SIG-M5 (cell line): ENCODE measurements at places on chromosomes 5 and 9.

DNA sequence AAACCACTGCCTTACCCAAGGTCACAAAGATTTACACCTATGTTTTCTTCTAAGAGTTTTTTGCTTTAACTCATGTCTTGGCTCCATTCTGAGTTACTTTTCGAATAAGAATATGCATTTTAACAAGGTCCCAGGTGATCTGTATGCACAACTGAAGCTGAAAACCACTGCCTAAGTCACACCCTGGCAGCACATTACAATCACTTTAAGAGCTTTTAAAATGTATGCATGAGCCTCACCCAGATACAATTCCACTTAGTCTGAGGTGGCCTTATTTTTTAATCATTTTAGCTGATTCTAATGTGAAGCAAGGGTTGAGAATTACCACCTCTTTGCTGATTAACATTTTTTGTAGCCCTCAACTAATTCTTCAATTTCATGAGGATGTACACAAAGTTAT, 29.5 kb downstream of the IDNK start:
- DNase-seq, result no peak

DNA sequence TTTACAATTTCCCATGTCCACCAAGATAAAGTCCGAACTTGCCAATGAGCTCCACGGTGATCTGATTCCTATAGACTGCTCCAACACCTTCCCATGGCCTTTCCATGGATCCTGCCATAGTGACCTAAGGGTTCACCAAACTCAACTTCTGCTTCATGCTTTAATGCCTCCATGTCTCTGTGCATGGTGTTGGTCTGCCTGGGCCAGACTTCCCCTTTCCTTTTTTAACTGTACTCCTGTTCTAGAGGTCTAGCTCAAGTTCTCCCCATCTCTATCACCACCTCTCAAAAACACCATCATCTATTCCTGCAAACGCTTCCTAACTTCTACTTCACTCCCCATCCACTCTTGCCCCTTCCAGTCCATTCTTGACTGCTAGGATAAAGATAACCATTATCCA, 14.8 kb upstream of the SMARCA2 start:
- DNase-seq, result no peak

DNA sequence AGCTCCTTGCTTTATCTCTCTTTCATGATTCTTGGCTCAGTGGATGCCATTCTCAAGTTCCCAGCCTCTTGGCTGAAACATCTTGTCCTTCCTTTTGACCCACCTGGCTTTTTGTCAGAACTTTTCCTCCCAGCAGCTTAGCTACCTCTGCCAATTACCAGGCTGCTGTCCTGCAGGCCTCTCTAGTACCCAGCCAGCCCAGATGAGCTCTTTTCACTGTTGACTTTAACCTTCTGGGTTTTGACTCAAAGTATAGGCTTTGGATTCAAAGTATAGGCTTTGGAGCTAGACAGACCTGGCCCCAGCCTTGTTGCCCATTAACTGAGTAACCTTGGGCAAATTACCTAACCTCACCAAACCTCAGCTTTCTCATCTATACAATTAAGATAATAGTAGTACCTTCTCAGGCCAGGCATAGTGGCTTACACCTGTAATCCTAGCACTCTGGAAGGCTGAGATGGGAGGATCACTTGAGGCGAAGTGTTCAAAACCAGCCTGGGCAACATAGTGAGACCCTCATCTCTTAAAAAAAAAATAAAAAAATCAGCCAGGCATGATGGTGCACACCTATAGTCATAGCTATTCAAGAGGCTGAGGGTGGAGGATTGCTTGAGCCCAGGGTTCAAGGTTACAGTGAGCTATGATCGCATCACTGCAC, 6.6 kb upstream of the TMEFF1 start:
- no peak for DNase-seq

DNA sequence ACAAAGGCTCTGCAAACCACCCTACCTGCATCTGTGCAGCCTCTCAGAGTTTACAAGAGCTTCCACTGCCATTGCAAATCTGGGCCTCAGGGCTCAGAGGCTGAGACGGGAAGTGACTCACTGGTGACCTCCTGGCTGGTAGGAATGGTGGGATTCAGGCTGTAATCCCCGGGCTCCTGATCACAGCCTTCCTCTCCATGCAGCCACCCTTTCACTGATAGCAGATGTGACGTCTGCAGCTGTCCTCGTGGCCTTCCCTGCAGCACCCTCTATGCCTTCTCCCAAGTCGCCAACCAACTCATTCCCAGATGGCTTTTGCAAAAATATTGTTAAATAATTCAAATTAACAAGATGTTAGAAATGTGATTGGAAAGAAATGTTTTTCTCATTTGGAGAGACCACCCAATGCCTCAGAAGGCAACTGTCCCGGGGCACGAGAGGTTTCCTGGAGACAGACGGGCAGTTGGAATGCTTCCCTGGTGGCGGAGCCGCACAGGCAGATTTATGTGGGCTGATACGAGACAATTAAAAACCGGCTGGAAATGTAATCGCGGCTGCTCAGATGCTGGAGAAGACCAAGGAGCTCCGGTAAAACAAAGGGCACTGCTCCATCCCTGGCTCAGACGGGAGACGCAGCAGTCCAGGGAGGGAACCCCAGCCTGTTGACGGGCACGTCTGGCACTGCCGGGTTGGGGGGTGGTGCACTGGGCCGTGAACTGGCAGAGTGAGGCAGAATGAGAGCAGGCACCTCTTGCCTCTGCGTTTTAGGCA, 34.4 kb upstream of the SLC25A51 start:
- no peak for DNase-seq

- no peak for DNase-seq
Observed at GRCh38 chr5:179802207-179802883, 4.3 kb downstream of the MGAT4B start.

GRCh38 chr9:92004045-92004392, 54.0 kb upstream of the ROR2 start:
- no peak for DNase-seq

DNA sequence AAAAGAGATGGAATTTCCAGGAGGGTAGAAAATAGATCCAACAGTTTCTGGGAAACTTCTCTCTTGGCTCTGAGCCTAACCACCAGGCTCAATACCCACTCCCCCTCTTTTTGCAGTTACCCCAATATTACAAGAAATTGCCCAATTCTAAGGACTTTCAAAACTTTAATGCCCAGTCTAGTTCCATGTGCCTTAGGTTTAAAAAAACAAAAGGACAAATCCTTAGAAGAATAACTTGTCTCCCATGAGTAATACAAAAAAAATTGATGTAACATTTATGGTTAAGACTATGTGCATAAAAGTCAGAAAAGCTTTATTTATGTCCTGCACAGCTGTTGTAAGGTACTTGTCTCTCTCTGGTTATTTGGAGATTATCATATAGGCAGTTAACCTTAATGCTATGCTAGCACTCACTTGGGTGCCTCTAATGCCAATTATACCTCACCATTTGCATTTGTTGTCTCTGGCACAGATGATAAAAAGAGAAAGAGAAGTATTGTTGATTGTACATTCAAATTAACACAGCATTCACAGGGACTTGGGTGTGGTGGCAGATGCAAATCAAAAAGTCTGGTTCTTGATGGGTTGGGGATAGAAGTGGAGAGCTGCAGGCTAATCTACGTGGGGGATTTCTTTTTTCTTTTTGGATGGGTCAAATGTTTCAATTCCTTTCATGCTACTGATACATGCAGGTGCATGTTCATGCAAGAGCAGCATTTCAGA, 159.4 kb downstream of the PIK3R1 start:
- no peak for DNase-seq

GRCh38 chr5:170097934-170098333, 7.8 kb upstream of the FOXI1 start:
- no peak for DNase-seq

GRCh38 chr5:17426104-17426749, 71.8 kb upstream of the TAF11L2 start:
- DNase-seq, result no peak

DNA sequence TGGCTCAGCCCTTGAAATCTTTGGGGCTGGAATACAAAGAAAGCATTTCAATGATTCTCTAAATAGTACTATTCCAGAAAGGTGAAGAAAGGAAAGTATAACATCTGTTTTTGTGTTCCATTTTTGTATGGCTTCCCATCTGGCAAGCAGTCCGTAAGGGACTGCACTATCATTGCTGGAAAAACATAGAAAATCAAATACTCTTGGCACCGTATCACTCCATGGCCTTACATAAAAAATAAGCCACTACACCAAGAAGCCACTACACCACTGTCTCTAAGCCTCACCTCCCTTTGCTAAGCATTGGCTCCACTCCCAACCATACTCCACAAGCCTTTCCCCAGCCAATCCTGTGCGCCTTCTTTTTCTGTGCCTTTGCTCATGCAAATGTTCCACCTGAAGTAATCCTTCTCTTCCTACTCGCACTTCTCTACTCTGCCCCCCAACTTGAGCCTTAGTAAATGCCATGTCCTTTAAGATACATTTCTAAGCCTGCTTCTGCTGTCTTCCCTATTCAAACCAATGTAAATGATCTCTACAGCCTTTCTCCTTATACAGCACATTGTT, 454.6 kb upstream of the TUSC1 start:
- no peak for DNase-seq

DNA sequence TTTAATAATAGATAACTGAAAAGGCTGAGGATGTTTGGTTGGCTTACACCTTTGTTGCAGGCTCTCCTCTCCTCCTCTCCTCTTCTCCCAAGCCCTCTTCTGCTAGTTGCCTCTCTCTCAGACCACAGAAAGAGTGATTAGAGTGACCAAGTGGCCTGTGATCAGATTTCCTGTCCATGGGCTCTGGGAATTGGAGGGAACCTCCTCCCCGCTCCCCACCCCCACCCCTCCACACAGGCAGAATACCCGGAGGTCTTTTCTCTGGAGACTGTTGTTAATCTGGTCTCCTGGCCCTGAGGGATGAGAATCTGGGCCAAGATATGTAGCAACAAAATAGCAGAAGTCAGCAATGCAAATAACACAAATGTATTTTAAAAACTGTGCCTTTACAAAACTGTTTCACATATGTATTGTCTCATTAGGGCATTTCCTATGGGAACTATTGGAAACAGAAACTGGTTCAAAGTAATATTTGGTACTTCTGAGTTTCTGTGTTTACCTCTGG, 361.3 kb downstream of the NR2F1-AS1 start:
- DNase-seq, result no peak
